Vagina (tissue), 2 donors: ENCODE measurements at places on chromosomes 7 and 10. TPM values are rescaled to one million over a fixed set of nuclear protein-coding genes. Genes with fewer than 3 reads are reported as not detected.

- no peak overlapping the region for H3K27ac ChIP-seq
- H3K4me1 ChIP-seq = no peaks in the 10 kb centered on the region
- H3K27me3 ChIP-seq = no peaks in the 10 kb centered on the region
Measured at GRCh38 chr10:48580236-48580635, 24.6 kb downstream of the ARHGAP22 start.

GRCh38 chr10:51468424-51468823 is 231.0 kb downstream of the CSTF2T start:
- peaks cover 4% of the 10 kb centered on the region for H3K4me1 ChIP-seq
- no peak overlapping the region for H3K27ac ChIP-seq
- no peak for DNase-seq
- H3K36me3 ChIP-seq = no peaks in the 10 kb centered on the region

DNA sequence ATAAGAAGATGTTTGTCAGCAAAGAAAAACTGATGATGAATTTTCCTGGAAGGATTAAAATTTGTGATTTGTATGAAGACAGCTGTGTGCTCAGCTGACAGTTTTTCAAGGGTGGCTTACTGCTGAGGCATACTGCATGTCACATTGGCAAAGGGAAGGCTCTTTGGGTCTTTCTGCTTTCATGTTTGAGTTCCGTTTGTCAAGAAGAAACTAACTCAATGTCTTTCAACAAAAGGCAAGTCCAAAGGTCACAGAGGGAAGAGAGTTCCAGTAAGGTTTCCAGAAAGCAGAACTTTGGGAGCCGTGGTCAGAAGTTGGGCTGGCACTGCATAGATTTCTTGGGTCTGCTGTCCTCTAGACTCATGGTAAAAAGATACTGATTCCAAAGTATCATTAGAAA is 16.9 kb downstream of the DYDC2 start:
- H3K27ac ChIP-seq = no peak overlapping the region
- H3K27me3 ChIP-seq = no peaks in the 10 kb centered on the region
- no peaks in the 10 kb centered on the region for H3K36me3 ChIP-seq
- no peak overlapping the region for H3K4me3 ChIP-seq
- no peaks in the 10 kb centered on the region for H3K4me1 ChIP-seq

- DNase-seq = no peak
- no peaks in the 10 kb centered on the region for H3K36me3 ChIP-seq
- no peaks in the 10 kb centered on the region for H3K27me3 ChIP-seq
- H3K27ac ChIP-seq = no peak overlapping the region
- no peaks in the 10 kb centered on the region for H3K4me1 ChIP-seq
- no peak overlapping the region for H3K4me3 ChIP-seq
Measured at GRCh38 chr10:77090381-77091356, 546.9 kb downstream of the KCNMA1 start.

DNA sequence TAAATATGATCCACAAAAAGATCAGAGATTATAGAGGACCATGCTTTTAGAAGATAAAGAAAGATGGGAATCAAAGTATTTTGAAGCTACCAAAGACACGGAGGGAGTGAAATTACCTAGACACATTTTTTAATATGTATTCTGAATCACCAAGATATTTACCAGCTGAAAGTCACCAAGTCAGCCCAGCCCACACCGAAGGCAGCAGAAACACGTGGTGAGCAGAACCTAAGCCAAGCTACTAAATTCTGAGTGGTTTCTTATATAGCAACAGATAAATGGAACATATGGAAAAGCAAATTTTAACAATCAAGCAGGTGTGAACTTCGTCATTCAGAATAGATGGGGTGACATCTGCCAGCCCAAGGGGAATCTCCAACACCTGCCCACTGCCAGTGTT is 134.7 kb upstream of the AKR1E2 start:
- H3K4me3 ChIP-seq = no peak overlapping the region
- no peak for DNase-seq
- H3K27me3 ChIP-seq = no peaks in the 10 kb centered on the region
- H3K4me1 ChIP-seq = peaks cover 13% of the 10 kb centered on the region
- no peaks in the 10 kb centered on the region for H3K36me3 ChIP-seq

- no peak overlapping the region for H3K27ac ChIP-seq
- H3K4me3 ChIP-seq = no peak overlapping the region
- no peaks in the 10 kb centered on the region for H3K4me1 ChIP-seq
Measured at GRCh38 chr10:21919117-21919516, 84.4 kb downstream of the DNAJC1 start.

- H3K27ac ChIP-seq = no peak overlapping the region
- H3K4me3 ChIP-seq = no peak overlapping the region
- no peak for DNase-seq
- H3K27me3 ChIP-seq = no peaks in the 10 kb centered on the region
- H3K36me3 ChIP-seq = no peaks in the 10 kb centered on the region
- H3K4me1 ChIP-seq = peaks cover 5% of the 10 kb centered on the region
Measured at GRCh38 chr10:22764639-22765038, 50.3 kb upstream of the PIP4K2A start.

- no peak overlapping the region for H3K4me3 ChIP-seq
- H3K27me3 ChIP-seq = no peaks in the 10 kb centered on the region
- H3K27ac ChIP-seq = peak overlapping the region; percentile 76
- no peaks in the 10 kb centered on the region for H3K36me3 ChIP-seq
Measured at GRCh38 chr10:104300736-104301292, 31.8 kb downstream of the GSTO2 start.

DNA sequence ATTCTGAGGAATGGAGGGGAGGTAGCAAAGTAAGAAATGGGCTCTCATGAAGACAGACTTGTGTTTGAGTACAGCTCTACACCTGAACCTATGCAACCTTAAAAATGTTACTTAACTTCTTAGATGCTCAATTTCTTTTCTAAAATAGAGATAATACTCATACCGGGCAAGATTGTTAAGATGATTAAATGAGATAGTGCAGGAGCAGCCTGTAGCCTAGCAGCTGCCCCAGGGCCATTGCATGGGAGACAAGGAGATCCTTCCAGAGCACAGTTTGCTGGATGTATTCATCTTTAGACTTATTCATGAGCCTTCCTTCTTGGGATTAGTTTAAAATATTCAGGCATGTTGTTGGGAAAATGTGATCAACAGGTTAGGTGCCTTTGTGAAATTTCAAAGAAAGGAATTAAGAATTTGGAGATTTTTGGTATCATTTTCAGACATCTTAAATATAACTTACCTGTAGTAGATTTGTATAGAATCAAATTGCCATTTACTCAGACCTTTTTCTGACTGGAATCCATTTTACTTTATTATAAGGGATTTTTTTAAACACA is 130.2 kb downstream of the KAT6B start:
- H3K36me3 ChIP-seq = no peaks in the 10 kb centered on the region
- DNase-seq = no peak
- no peak overlapping the region for H3K27ac ChIP-seq
- no peaks in the 10 kb centered on the region for H3K27me3 ChIP-seq
- no peak overlapping the region for H3K4me3 ChIP-seq

GRCh38 chr10:49243610-49244283 is 55.2 kb upstream of the C10orf71 start:
- DNase-seq = no peak
- no peaks in the 10 kb centered on the region for H3K27me3 ChIP-seq
- H3K36me3 ChIP-seq = no peaks in the 10 kb centered on the region
- H3K4me1 ChIP-seq = no peaks in the 10 kb centered on the region
- no peak overlapping the region for H3K27ac ChIP-seq

- no peak for DNase-seq
- no peaks in the 10 kb centered on the region for H3K27me3 ChIP-seq
- H3K27ac ChIP-seq = peak overlapping the region; percentile 81
- no peaks in the 10 kb centered on the region for H3K36me3 ChIP-seq
- H3K4me1 ChIP-seq = peaks cover 33% of the 10 kb centered on the region
- peak overlapping the region; percentile 16 for H3K4me3 ChIP-seq
Measured at GRCh38 chr10:71314028-71314693, 4.9 kb upstream of the SLC29A3 start.

DNA sequence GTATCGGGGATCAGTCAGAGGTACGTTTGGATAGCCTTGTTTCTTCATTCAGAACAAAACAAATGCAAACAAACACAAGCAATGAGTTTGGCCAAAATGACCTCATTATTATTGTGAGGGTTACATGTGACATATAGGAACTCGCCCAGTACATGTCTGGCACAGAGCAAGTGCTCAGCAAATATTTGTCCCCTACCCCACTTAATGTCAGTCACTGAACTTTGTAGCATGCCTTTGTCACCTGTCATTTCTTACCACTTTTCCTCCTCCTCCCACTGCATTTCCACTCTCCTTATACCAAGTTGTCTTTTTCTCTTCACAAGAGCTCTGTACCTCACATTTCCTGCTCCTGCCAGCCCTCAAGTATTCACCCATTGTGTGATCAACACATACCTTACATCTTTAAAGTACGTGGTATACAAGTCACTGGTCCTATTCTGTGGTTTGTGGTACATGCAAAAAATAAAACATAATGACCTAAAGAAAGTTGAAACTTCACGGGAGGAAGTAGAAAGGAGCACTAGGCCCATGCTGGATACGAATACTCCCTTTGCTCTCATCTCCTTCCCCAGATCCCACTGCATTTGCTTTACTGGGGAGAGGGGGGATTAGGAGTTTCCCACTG is 236.0 kb downstream of the INHBA start:
- no peaks in the 10 kb centered on the region for H3K4me1 ChIP-seq
- H3K27me3 ChIP-seq = no peaks in the 10 kb centered on the region
- no peaks in the 10 kb centered on the region for H3K36me3 ChIP-seq
- H3K4me3 ChIP-seq = no peak overlapping the region
- DNase-seq = no peak

- no peaks in the 10 kb centered on the region for H3K27me3 ChIP-seq
- no peak overlapping the region for H3K27ac ChIP-seq
- no peaks in the 10 kb centered on the region for H3K36me3 ChIP-seq
- no peaks in the 10 kb centered on the region for H3K4me1 ChIP-seq
- H3K4me3 ChIP-seq = no peak overlapping the region
Measured at GRCh38 chr7:97851683-97852082, 20.5 kb downstream of the ASNS start.

- no peak for DNase-seq
- H3K36me3 ChIP-seq = no peaks in the 10 kb centered on the region
- no peak overlapping the region for H3K27ac ChIP-seq
- peaks cover 10% of the 10 kb centered on the region for H3K4me1 ChIP-seq
Measured at GRCh38 chr7:130390486-130390885, 10.2 kb downstream of the CPA1 start.

GRCh38 chr10:20535897-20536881 is 360.9 kb downstream of the NEBL start:
- no peak overlapping the region for H3K27ac ChIP-seq
- H3K4me3 ChIP-seq = no peak overlapping the region
- H3K36me3 ChIP-seq = no peaks in the 10 kb centered on the region
- no peaks in the 10 kb centered on the region for H3K27me3 ChIP-seq

DNA sequence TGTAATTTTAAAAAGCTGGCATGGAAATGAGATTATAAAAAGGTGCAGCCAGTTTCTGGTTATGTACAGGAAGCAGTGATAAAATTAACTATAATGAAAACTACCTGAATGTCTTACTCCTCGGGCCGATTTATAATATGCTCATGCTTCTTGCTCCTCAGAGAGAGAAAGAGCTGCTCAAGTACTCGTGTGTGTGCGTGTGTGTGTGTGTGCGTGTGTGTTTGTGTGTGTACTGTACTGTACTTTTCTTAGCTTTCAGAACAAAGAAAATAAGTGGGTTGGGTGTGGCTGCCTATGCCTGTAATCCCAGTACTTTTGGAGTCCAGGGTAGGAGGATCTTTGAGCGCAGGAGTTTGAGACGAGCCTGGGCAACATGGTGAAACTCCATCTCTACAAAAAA is 96.6 kb upstream of the NMT2 start:
- H3K27me3 ChIP-seq = no peaks in the 10 kb centered on the region
- DNase-seq = no peak
- H3K4me3 ChIP-seq = no peak overlapping the region
- H3K27ac ChIP-seq = no peak overlapping the region

GRCh38 chr7:83201355-83201754 is 38.7 kb upstream of the PCLO start:
- DNase-seq = no peak
- H3K27ac ChIP-seq = no peak overlapping the region
- H3K27me3 ChIP-seq = no peaks in the 10 kb centered on the region
- no peaks in the 10 kb centered on the region for H3K36me3 ChIP-seq

GRCh38 chr7:131370523-131370968 is 42.9 kb downstream of the MKLN1 start:
- DNase-seq = no peak
- H3K4me1 ChIP-seq = peaks cover 55% of the 10 kb centered on the region
- H3K4me3 ChIP-seq = no peak overlapping the region
- no peaks in the 10 kb centered on the region for H3K36me3 ChIP-seq
- H3K27me3 ChIP-seq = no peaks in the 10 kb centered on the region
- H3K27ac ChIP-seq = no peak overlapping the region

GRCh38 chr7:105319578-105319977 is 69.1 kb downstream of the SRPK2 start:
- H3K36me3 ChIP-seq = no peaks in the 10 kb centered on the region
- no peak for DNase-seq
- H3K4me3 ChIP-seq = no peak overlapping the region
- H3K27me3 ChIP-seq = no peaks in the 10 kb centered on the region
- no peak overlapping the region for H3K27ac ChIP-seq

GRCh38 chr10:132832186-132832969 is 46.4 kb upstream of the NKX6-2 start:
- H3K36me3 ChIP-seq = no peaks in the 10 kb centered on the region
- no peak overlapping the region for H3K4me3 ChIP-seq
- H3K4me1 ChIP-seq = no peaks in the 10 kb centered on the region
- DNase-seq = no peak
- no peak overlapping the region for H3K27ac ChIP-seq
- H3K27me3 ChIP-seq = no peaks in the 10 kb centered on the region

- peaks cover 16% of the 10 kb centered on the region for H3K4me1 ChIP-seq
- H3K27me3 ChIP-seq = no peaks in the 10 kb centered on the region
- H3K27ac ChIP-seq = no peak overlapping the region
- DNase-seq = no peak
- H3K36me3 ChIP-seq = no peaks in the 10 kb centered on the region
Measured at GRCh38 chr10:74916283-74916682, 89.9 kb downstream of the KAT6B start.

- DNase-seq = no peak
- no peaks in the 10 kb centered on the region for H3K4me1 ChIP-seq
- no peak overlapping the region for H3K4me3 ChIP-seq
- no peaks in the 10 kb centered on the region for H3K36me3 ChIP-seq
- H3K27me3 ChIP-seq = no peaks in the 10 kb centered on the region
Measured at GRCh38 chr7:7843972-7844371, 124.6 kb upstream of the GLCCI1 start.

Gene AOAH
- 7.4 TPM for total RNA-seq

Gene ECD
- total RNA-seq = 26.5 TPM

Gene AGMO
- total RNA-seq = 0.98 TPM

Gene LAMB4
- 0.74 TPM for total RNA-seq

Gene PTPRZ1
- total RNA-seq = 8.1 TPM

Gene CPVL
- 9.6 TPM for total RNA-seq

Gene OAT
- 83.2 TPM for total RNA-seq

Gene PVRIG
- total RNA-seq = 1.7 TPM

Gene CREB5
- total RNA-seq = 23.1 TPM

Gene LOXL4
- total RNA-seq = 5.2 TPM

Gene C1GALT1
- 29.0 TPM for total RNA-seq

Gene IRF5
- 15.0 TPM for total RNA-seq

Gene ARPC1B
- total RNA-seq = 114 TPM

Gene BMPER
- total RNA-seq = 5.2 TPM

Gene LRRTM3
- 0.25 TPM for total RNA-seq

Gene VPS41
- total RNA-seq = 46.7 TPM
